ENCODE measurements at places on chromosomes 1 and 21.

GRCh38 chr1:207858281-207858680, 52.6 kb downstream of the CD34 start:
- DNase-seq = no peak

GRCh38 chr1:84853741-84854721, 39.0 kb downstream of the LPAR3 start:
- DNase-seq = peak; percentile 81

- DNase-seq = no peak
Measured at GRCh38 chr1:241542199-241542907, 10.2 kb downstream of the KMO start.

- DNase-seq = peak; percentile 96
Measured at GRCh38 chr1:27671964-27672749, at the start of gene IFI6. Gene IFI6 (minus strand): TSS chr1:27672192. CDS start chr1:27669314, 2,878 bp downstream.

- DNase-seq = no peak
Measured at GRCh38 chr1:51679435-51679834, 62.5 kb downstream of the OSBPL9 start.

DNA sequence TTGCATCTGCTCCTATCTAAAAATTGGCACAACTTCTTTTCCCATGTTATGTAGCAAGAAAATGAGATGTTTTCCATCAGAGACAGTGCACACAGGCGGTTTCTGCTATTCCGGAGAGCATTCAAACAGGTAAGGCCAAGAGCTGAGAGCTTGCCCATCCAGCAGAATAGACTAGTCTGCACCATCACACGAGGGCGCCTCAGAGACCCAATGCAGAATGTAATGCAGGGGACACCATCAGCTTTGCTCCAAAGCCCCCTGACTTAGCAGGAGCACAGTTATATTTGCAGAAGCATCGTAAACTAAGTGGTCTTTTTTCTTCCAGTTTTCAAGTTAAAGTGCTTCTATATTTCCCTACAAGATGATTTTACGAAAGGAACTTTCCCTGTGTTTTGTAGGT, 4.7 kb downstream of the IL24 start:
- no peak for DNase-seq

DNA sequence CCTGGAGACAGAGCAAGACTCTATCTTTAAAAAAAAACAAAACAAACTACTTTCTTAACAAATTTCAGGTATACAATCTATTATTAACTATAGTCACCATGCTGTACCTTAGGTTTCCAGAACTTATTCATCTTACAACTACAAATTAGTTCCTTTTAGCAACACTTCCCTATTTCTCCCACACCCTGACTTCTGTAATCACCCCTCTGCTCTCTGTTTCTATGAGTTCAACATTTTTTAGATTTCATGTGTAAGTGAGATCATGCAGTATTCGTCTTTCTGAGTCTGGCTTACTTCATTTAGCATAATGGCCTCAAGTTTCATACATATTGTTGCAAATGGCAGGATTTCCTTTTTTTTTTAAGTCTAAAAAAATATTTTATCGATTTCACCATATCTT, 77.9 kb upstream of the LPGAT1 start:
- peak; percentile 64 for DNase-seq

DNA sequence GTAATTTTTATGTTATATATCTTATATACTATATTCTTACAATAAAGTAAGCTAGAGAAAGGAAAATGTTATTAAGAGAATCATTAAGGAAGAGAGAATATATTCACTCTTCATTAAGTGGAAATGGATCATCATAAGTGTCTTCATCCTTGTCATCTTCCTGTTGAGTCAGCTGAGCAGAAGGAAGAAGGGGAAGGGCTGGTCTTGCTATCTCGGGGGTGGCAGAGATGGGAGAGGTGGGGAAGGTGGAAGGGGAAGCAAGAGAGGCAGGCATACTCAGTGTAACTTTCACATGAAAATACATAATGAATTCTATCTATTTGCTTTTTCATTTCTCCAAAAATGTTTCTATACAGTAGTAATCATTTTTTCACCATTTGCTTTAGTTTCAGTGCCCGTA, 5.1 kb downstream of the DNASE2B start:
- DNase-seq = peak; percentile 24

- peak; percentile 70 for DNase-seq
Measured at GRCh38 chr1:236753516-236753915, 41.6 kb upstream of the MTR start.

DNA sequence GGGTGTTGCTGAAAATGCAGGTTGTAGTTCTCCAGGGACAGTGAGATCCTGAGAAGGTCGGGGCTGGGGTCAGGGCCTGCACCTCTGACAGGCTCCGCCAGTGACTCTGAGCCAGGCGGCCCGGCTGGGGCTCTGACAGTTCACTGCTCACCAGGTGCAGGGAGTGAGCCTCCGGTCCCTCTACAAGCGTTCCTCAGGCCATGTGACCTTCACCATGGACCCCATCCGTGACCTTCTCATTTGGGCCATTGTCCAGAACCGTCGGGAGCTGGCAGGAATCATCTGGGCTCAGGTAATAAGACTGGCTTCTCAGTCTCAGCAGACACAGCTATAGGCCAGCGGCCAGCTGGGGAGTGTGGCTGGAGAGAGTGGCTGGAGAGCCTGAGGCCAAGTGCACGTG, 41.8 kb downstream of the TRPM2 start:
- no peak for DNase-seq

GRCh38 chr1:19648689-19649088, 4.6 kb downstream of the NBL1 start:
- no peak for DNase-seq

DNA sequence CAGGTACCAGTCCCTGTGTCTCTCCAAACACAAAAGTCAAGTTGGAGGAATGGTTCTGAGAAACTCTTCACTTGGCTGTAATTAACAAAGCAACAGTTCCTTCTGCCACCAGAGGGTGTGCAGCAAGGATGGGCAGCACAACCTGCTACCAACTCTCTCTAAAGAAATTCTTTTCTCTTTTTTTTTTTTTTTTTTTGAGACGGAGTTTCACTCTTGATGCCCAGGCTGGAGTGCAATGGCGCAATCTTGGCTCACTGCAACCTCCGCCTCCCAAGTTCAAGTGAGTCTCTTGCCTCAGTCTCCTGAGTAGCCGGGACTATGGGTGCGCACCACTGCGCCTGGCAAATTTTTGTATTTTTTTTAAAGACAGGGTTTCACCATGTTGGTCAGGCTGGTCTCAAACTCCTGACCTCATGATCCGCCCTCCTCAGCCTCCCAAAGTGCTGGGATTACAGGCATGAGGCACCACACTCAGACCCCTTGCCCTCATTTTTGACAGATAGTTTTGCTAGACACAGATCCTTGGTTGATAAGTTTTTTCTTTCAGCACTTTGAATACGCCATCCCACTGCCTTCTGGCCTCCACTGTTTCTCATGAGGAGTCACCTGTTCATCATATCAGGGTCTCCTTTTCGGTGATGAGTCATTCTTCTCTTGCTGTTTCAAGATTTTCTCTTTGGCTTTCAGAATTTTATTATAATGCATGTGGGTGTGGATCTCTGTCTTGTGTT, 12.1 kb upstream of the DEGS1 start:
- peak; percentile 73 for DNase-seq

GRCh38 chr1:160365325-160365724, 1.5 kb upstream of the NHLH1 start:
- DNase-seq = no peak

- DNase-seq = no peak
Measured at GRCh38 chr1:179941454-179941853, 13.2 kb upstream of the CEP350 start.

GRCh38 chr1:67816506-67816905, 16.8 kb downstream of the GNG12 start:
- DNase-seq = no peak

DNA sequence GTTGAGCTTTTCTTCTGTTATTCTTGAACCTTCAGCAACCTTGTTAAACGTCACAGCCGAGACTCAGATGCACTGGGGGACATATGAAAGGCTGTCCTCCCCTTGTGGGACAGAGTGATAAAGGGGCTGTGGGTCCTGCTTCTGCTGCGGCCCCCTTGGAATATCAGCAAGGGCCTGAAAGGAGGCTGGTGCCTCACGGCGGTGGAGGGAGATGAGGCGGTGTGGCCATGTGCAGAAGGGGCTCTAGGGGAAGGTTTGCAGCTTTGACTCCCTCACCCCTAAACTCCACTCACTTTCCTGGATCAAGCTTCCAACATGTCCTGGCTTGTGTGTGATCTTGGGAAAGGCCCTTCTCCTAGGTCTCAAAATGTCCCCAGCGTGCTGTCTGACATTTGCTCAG, 270.7 kb upstream of the CSF3R start:
- no peak for DNase-seq

- DNase-seq = no peak
Measured at GRCh38 chr1:17600321-17600720, 60.8 kb downstream of the ARHGEF10L start.

DNA sequence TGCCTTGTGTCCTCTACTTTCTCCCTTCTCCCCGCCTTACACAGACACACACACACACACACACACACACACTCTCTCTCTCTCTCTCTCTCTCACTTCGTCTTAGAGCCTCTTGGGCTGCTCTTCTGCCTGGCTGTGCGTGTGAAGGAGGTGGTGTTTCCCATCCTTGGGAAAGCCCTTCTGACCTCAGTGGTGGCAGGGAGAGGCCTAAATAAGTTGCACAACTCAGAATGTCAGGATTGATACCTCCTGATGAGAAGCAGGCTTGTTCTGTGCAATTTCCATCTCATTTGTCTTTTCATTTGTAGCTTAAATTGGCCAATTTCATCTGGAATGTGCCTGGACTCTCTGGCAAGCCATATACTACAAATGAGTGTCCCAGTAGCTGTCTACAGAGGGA, 25.0 kb downstream of the LRRN2 start:
- no peak for DNase-seq

All from hematopoietic multipotent progenitor cell treated with erythropoietin and hydrocortisone succinate and interleukin-3 and kit ligand, for 4 days (in vitro differentiated cells).